Ammon's horn (tissue), 1 donor: ENCODE measurements at places on chromosomes 5 and 9.

DNA sequence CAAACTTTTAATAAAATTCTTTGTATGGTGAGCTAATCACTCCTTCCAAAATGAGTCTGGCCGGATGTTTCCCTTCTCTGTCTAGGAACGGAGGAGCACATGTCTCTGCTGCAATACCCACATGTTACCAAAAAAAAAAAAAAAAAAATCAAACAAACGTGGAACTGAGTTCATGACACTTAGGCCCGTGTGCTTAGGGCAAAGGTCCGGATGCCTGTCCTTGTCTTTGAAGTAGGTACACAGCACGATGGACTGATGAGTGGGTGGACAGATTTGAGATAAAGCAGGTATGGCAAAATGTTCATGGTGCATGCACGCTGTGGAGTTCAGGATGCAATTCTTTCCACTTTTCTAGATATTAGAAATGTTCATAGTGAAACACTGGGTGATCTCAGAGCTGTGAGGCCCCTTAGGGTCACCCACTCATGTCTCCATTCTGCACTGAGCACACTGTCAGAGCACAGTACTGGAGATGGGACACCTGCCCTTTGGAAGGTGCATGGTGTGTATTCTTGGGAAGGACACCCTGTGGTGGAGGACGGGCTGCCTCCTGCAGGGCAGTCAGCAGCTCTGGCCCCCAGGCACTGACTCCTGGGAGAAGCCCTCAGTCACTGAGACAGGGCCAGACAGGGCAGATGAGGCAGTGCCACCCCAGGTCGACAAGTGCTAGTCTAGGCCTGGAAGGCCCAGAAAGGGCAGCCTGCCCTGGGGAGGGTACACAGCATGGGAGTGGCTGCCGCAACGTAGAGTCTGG lies 43.6 kb downstream of the GADD45G start:
- DNase-seq, result no peak

GRCh38 chr9:19615036-19615624 lies 173.7 kb downstream of the SLC24A2 start:
- DNase-seq, result peak; percentile 62

DNA sequence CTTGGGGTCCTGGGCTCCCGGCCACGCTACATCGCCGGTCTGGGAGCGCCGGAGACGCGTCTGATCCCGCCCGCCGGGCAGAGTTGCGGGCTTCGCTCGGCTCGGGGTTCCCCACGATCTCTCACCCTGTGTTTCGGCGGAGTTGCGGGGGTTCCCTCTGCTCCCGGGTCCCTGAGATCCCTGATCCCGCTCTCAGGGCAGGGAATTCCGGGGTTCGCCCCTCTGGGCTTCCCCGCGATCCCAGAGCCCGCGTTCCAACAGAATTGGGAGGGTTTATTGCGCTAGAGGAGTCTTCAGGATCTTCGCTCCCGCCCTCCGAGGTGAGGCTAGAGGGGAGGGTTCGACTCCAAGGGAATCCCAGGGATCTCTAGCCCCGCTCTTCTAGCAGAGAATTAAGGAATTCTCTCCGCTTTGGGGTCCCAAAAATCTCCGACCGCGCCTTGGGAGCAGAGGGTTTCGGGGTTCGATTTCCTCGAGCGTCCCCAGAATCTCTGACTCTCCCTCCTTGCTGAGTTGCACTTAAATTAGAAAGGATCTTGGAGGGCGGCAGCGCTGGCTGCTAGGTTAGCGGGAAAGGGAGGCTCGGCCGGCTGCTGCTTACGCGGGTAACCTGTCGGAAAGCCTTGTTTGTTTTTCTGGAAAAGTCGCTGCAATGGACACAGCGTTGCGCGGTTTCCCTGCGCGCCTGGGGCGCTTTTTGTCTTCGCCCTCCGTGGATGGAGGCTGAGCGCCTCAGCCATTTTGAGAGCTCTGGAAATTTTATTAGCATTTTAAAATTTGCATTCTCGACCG lies 1.3 kb downstream of the DMRT1 start:
- no peak for DNase-seq

GRCh38 chr9:107952773-107953172 lies 463.2 kb upstream of the KLF4 start:
- no peak for DNase-seq

DNA sequence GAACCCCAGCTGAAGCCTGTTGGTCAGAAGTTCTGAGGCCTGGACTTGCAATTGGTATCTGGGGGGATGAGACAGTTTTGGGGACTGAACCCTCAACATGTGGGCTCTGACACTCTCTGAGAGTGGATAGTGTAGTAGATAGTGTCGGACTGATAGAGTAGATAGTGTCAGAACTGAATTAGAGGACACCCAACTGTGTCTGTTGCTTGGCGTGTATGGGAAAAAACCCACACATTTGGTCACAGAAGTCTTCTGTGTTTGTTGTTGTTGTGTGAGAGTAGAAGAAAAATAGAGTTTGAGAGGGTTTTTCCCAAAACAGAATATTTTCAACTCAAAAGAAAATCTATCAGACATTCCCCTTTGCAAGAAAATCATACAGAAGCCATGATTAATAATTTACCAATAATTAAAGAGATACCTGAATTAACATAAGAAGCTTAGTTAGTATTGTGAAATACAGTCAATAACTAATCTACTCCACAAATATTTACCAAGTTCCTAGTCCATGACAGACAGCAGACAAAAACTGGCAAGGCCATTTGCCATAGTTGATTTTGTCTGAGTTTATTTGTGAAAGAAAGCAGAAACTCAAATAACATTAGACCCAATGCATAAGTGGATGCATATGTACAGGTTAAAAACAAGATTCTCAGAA lies 170.9 kb downstream of the CTNND2 start:
- DNase-seq, result no peak

GRCh38 chr5:124580925-124581737 lies 165.3 kb downstream of the ZNF608 start:
- peak; percentile 62 for DNase-seq

- DNase-seq, result no peak
These were observed 245.3 kb downstream of the ENC1 start for GRCh38 chr5:74394916-74395880.

- DNase-seq, result no peak
These were observed 192.5 kb downstream of the MAPKAP1 start for GRCh38 chr9:125514468-125514867.

- DNase-seq, result peak; percentile 23
These were observed 729 bp upstream of the TMEM38B start for GRCh38 chr9:105693435-105694189.

- no peak for DNase-seq
These were observed 296.4 kb downstream of the TLR4 start for GRCh38 chr9:118000581-118000980.

DNA sequence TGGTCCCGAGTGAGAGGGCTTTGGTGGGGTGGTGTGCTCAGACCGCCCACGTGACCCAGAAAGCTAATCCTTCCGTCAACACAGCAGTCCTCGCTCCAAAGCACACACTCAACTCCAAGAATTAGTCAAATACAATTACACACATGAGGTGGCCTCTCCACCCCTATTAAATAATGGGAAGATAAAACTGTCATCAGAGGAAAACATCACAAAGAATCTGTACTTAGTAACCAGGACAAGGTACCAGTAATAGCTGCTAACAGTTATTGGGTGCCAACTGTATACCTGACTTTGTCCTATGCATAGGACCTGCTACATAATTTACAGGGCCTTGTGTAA lies 222.8 kb downstream of the HSPA4 start:
- DNase-seq, result no peak

- DNase-seq, result no peak
These were observed 766.1 kb downstream of the IRX1 start for GRCh38 chr5:4361753-4362152.

GRCh38 chr9:111663301-111663823 lies 2.0 kb downstream of the GNG10 start:
- DNase-seq, result no peak

DNA sequence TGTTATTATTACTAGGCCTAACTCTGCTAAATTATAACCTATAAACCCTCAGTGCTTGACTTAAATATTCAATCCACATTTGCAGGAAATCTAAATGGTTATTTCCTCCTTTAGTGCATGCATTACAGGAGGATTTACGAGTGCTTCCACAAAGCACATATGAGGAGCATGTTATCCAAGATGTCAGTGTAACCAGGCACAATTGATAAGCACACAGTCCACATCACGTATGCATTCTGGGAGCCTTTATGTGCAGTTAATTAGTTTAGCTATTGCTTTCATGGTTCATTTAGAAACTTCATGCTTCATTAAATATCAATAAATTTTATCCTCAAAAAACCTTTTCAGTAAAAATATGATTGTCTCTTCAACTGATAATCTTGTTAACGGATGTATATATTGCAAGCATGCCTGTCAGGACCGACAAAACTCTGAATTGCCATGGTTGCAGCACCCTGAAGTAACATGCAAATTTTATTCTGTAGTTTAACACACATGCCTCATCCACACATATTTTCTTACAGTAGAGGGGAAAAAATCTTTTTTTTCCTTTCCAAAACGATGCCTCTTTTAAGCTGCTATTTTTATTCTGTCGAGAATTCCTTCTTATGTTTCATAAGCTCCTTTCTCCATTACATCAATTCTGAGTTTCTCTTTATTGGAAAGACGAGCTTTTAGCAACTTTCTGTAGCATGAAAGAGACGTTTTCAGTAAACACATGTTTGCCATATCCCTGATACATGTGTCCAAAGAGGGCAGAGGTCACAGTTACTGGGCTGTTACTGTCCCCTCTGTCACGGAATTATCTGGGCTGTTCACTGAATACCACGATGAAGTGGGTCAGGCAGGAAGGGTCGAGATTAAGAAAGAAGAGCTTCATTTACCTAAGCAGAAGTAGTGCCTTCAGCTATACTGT lies 142.0 kb downstream of the GLIS3 start:
- DNase-seq, result no peak

GRCh38 chr5:14720236-14720923 lies 55.9 kb downstream of the OTULIN start:
- DNase-seq, result no peak

- DNase-seq, result no peak
These were observed 110.5 kb downstream of the GAS1 start for GRCh38 chr9:86836797-86837196.

- no peak for DNase-seq
These were observed 4.2 kb upstream of the ANXA2R start for GRCh38 chr5:43044181-43044914.

DNA sequence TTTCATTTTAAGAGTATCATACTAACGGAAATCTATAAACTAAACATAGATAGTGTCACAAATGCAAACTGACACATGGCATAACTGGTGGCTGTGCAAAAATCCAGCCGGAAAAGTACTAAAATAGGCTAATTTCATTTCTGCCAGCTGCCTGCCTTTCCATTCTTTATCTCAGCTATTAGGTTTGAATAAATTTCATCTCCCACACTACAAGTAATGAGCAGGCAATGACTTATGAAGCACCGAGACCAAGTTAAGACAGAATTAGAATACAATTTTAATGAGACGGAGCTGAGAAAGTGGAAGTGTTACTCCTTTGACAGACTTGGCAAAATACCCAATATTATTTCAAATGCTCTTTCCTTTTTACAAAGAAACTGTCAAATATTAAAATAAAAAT lies 258.8 kb upstream of the ZNF608 start:
- DNase-seq, result peak; percentile 6

GRCh38 chr9:89675058-89675742 lies 70.4 kb downstream of the GADD45G start:
- peak; percentile 89 for DNase-seq

GRCh38 chr5:81425569-81425968 lies 31.6 kb upstream of the ACOT12 start:
- DNase-seq, result no peak

GRCh38 chr5:6593148-6594016 lies 39.5 kb downstream of the NSUN2 start:
- no peak for DNase-seq

DNA sequence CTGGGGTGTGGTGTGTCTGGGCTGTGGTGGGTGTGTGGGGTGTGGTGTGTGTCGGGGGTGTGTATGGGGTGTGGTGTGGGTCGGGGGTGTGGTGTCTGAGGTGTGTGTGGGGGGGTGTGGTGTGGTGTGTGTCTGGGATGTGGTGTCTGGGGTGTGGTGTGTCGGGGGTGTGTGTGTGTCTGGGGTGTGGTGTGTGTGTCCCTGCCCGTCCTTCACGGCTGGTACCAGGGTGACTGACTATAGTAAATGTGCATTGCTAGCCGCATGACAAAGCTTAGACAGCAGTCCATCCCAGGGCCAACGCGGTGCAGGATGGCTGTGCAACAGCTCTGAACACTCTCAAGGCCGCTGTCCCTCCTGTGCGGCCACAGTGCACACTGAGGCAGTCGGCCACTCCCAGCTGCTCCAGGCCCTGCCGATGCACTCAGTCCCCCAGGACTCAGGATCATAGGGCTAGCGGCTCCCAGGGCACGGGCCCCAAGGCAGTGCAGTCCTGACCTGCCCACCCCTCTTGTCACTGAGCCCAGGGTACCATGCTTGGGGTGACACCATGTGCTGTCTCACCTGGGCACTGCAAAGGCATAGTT lies 54.0 kb downstream of the SECISBP2 start:
- DNase-seq, result no peak

DNA sequence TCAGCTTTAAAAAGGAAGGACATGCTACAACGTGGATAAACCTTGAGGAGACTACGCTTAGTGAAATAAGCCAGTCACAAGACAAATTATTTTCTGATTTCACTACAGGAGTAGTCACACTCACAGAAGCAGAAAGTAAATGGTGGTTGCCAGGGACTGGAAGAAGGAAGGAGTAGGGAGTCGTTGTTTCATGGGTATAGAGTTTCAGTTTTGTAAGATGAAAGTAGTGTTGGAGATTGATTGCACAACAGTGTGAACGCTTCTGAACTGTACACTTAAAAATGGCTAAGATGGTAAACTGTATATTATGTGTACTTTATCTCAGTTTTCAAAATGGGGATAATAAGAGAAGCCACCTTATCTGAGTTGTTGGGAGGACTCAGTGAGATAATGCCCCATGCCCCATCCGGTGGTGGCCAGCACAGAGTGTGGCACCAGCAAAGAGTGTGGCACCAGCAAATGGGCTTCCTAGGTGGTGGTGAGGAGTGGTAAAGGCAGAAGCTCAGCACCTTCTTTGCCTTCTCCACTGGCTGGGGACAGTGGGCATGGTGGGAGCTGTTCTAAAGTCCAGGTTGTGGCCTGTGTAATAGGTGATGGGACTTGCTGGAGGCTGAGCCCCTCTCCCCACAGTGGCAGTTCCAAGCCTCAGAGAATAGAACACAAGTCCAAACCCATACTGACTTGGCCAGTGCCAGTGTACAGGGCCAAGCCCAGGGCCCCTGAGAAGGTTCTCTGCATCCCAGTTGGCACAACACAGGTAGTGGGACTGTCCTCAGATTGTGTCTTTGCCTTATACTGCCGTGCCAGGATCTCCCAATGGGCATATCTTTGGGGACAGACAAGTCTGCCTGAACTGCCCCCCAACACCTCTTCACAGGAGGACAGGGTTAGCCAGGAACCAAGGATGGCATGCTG lies 4.4 kb downstream of the SLC22A4 start:
- DNase-seq, result no peak

GRCh38 chr9:92435263-92435662 lies 11.0 kb upstream of the OMD start:
- DNase-seq, result no peak

GRCh38 chr5:140027807-140028206 lies 15.3 kb downstream of the NRG2 start:
- no peak for DNase-seq
